ENCODE measurements at places on chromosomes 5 and 9.
A peak's percentile ranks its signal among the peaks of the same experiment; 100 is the strongest.

- DNase-seq: no peak
These were observed 38.4 kb downstream of the LHFPL2 start for GRCh38 chr5:78610163-78610583.

- no peak for DNase-seq
These were observed 92.7 kb upstream of the CACNA1B start for GRCh38 chr9:137784641-137785513.

DNA sequence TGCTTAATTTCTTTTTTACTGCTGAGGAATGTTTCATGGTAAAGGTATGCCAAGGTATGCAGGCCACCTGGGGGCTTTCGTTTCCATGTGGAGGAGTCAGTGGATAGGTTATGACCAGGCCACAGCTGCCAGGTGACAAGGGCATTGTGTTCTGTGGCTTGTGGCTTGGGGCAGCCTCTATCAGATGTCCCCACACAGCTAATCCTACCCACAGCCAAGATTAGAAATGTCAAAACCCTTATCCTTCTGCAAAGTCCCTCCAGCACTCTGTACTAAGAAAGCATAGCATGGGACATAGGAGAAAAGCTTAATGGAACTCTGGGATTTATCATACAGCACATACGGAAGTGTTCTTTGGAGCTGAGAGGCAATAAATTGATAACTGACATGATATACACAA lies 171.2 kb upstream of the S1PR3 start:
- DNase-seq: no peak

- DNase-seq: no peak
These were observed 62.6 kb downstream of the SEMA5A start for GRCh38 chr5:9483243-9483642.

DNA sequence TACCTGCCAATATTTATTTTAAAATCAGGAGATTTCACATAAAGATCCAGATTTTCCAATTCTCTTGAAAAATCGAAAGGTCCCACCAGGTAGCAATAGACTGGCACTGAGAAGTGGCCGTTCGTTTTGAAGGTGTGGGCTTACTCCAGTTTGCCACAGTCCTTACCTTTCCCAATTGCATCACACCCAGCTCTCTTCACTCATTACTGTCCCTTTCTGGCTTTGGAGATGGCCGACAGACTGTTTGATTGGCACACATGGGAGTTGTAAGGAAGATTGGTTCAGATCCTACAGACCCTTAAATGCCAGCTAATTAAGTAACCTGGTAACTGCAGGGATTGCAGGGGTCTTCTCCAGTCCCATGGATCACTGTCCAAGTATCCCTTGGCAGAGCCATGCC lies 68.7 kb upstream of the LARP1 start:
- DNase-seq: no peak

GRCh38 chr9:122342323-122343050 lies 28.3 kb upstream of the PTGS1 start:
- no peak for DNase-seq

GRCh38 chr5:54804521-54804920 lies 180.9 kb downstream of the ESM1 start:
- no peak for DNase-seq

GRCh38 chr5:51214746-51215145 lies 168.5 kb upstream of the ISL1 start:
- DNase-seq: no peak

DNA sequence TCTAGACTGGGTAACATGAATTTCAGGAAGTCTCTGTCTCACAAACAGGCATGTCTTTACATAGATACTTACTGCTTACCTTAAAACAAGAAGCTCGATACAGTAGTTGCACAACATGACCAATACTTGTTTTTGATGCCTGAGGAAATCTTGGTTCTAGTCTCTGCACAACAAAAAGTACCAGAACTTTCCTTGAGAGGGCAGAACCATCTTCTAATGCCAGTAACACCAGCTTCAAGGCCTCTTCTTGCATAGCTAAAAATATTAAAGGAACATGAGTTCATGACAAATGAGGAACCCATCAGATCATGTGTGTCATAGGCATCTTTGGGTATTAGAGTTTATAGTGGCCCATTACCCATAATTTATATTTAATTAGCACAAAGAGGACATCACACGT lies 22.0 kb downstream of the RC3H2 start:
- DNase-seq: no peak

- no peak for DNase-seq
These were observed 223.3 kb upstream of the TBCA start for GRCh38 chr5:77999399-77999798.

GRCh38 chr5:172266676-172267092 lies 16.9 kb downstream of the UBTD2 start:
- no peak for DNase-seq

GRCh38 chr5:120465436-120465961 lies 1.4 kb downstream of the PRR16 start:
- DNase-seq: no peak

GRCh38 chr9:13896922-13897835 lies 416.8 kb downstream of the NFIB start:
- no peak for DNase-seq

- DNase-seq: peak; percentile 33
These were observed 1.2 kb upstream of the GPBP1 start for GRCh38 chr5:57172466-57173318.

GRCh38 chr5:150189728-150190502 lies at the start of gene SLC6A7:
SLC6A7 (plus strand) TSS chr5:150190062; CDS start chr5:150190328, 266 bp downstream.
- no peak for DNase-seq

DNA sequence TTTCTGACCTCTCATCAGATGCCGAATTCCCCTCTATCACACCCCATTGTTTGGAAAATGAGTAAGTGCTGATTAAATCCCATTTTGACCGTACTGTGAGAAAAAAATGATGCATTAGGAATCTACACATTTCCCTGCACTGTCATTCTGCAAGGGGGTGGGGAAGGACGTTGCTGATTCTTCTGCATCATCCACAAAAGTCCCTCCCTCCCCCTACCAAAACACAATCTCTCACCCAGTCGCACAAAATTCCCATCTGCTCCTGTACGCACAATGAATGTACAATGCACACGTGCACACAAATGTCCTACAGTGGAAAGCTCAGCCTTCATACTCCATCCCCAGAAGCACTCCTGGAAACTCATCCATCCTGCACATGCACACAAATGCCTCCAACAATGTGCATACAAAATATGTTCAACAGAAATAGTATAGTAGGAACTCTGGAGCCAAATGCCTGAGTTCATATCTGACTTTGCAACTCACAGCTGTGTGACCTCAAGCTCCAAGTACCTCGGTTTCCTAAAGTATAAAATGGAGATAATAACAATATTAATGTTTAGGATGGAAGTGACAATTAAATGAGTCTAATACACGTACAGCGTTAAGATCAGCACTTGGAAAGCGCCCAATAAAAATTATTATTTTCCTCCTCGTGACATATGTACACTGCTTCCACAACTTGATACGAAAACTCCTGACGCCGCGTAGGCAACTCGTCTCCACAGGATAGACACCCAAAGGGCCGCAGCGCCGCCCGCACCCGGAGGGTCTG lies 809 bp downstream of the TNIP1 start:
- no peak for DNase-seq

DNA sequence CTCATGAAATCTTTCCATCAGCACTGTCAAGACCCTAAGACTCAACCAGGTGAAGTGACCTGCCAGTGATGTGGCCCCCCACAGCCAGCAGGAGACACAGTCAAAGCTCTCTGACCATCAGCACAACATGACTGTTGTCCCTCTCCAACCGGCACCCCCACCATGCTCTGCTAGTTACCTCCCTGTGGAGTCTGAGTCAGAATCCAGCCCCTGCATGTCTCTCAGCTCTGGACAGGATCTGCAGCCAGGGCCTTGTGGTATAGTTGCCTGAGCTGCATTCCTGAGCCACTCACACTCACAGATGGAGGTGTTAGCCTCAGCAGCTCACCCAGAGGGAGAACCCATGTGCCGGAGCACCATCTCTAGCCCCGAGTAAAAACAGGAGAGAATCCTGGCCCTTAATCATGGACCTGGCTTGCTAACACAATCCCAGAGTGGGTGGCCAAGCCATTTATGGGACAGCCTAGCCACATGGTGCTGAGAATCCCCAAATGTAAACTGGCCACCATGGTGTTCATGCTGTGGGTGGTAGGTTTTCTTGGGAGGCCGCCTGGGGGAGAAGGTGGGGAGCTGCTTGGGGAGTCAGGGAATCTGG lies 237.8 kb downstream of the PAPPA start:
- no peak for DNase-seq

GRCh38 chr5:108432024-108432423 lies 50.1 kb upstream of the FBXL17 start:
- DNase-seq: no peak

DNA sequence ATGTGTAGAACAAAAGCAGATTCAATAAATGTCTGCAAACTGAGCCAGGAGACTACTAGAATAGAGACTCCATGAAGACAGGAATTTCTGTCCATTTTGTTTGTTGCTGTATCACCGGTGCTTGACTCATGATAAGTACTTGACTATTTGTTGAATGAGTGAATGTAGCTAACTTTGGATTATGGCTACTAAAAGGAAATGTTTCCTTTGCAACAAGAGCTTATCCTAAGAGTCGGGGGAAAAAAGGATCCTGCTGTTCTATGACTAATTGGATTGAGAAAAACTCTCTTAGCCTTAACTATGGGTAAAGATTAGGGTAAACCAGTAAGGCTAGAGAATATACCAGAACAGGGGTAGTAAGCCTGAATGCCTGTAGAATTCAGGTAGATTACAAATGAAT lies 3.5 kb downstream of the PAIP1 start:
- no peak for DNase-seq
